Esophagus mucosa (tissue), 1 donor: ENCODE measurements at places on chromosomes 7 and 10.

DNA sequence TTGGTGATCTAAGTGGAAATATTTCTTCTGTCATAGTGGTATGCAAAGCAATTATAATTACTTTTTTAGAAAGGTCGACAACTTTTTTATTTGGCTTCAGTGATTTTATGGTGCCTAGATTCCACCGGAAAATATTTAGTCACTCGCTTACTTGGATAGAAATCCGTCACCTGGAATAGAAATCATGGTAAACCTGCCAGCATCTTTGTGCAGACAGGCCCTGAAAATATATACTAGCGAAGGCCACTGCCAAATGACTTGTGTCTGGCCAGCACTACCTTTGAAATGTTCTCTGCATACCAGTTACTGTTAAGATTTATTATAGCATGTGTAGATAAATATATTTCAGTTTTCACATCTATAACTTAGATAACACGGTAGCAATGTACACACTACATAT lies 226.4 kb downstream of the AGMO start:
- ATAC-seq = no peak

- ATAC-seq = no peak
These were observed 55.3 kb downstream of the TBATA start for GRCh38 chr10:70729763-70730357.

DNA sequence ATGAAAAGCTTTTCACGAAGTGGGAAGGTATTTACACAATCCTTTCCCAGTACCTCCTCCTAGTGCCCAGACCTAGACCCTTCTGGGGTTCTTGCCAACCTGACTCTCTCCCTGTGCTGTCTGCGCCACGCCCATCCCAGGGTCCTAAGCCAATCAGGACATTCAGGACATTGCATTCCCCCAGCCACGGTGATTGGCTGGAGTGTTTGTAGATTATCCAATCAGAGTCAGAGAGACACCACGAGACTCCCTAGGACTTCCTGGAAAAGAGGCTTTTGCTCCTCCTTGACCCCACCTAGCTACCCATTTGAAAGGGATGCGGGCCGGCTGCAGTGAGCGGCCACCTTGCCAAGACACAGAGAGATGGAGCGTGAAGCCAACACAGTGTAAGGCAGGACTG lies 3.5 kb upstream of the GDF2 start:
- ATAC-seq = no peak

GRCh38 chr10:31927565-31927883 lies 1.1 kb downstream of the ARHGAP12 start:
- ATAC-seq = no peak

DNA sequence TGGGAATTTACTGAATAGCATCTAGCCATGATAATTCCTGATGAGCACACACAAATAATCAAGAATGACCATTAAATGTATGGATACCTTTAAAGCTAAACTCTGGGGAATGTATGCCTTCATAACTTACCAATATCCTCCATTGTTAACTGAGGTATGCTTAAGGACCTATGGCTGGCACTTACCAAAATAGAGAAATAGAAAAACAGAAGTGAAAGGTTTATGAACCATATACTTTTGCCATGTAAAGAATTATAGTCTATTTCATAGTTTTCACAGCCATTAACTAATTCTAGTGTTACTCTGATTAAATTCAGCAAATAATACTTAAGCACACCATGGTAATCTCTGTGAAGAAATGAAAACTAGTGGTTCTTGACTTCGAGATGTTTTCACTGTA lies 1360.6 kb upstream of the LRRTM3 start:
- ATAC-seq = no peak

DNA sequence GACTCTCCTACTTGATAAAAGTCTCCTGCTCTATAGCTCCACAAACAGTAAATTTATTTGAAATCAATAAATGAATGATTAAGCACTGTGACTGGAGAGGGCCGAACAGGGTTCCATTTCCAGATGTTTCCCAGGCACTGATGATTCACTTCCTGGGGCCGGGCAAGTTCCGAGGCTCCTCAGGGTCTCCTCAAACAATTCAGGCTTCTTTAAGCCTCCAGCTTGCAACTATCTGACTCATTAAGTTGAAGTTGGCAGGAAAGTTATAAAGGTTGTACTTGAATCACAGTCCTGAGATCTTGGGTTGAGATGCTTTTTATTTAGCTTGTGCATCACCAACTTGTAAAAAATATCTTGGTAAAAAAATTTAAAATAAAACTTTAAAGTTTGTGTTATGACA lies 612.9 kb downstream of the DNAJB6 start:
- ATAC-seq = peak; percentile 90

- no peak for ATAC-seq
These were observed 114.1 kb downstream of the SLC16A9 start for GRCh38 chr10:59595593-59595992.

DNA sequence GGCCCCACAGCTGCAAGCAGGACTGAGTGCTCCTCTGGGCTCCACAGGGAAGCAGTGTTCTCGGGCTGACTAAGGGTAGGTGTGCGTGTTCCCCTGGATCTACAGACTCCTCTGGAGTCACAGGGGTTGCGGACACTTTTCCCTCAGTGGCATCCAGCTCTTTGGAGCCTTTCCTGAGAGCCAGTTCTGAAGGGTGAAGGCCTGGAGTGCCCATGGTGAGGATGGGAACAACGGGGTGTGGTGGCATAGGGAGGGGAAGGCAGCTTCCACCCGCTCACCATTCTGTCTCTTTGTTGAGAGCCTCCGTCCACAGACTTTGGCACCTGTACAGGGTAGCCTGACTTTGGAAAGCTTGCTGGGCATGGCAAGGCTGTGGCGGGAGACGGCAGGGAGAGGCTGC lies 104.1 kb upstream of the PCBD1 start:
- ATAC-seq = no peak

DNA sequence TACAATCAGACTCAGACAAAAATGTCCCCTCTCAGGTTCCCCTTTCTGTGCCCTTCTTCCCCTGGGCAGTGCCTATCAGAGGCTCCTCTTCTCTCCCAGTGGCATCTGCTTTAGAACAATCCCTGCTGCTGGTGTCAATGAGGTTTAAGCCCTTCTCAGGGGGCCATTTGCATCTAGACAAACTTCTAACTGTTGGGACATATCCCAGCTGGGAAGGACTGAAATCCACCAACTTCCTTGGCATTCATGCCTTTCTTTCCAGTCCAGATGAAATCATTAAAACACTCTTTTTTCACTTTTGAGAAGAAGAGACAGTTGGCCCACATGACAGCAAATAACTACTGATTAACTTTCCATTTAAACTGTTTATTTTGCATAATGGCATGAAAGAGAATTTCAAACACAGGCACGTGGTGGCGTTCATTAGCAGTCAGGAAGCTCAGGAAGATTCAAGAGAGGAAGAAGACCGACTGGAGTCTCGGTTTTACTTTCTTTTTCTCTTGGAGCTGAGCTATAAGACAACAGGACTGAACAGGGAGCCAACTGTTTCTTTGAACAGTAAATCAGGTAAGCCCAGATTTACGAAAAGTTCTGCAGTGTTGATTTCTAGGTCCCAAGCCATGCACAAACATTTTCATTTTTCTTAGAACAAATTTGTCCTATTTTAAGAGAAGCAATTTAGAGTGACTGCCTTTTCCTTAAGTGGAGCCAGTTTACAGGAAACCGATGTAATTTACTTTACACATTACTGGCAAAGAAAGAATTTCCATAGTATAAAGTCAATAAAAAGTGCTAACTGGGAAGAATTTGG lies at the start of gene GIMAP2:
Gene GIMAP2 (plus strand): TSS at position 488 of the 811 bp plus-strand sequence. CDS start 1,354 bp downstream, outside the sequence.
- no peak for ATAC-seq

DNA sequence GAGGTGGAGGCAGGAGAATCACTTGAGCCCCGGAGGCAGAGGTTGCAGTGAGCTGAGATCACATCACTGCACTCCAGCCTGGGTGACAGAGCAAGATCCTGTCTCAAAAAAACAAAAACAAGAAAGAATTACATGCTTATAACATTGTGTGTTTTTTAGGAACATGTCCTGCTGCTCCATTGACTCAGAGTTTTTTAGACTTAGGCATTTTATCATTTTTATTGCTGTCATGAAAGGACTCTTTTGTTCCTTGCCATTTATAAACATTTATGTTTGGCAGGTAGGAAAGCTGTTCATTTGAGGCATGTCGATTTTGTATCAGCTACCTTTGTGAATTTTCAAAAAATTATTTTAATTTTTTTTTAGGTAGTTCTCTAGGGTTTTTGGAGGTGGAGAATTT lies 20.3 kb downstream of the COL26A1 start:
- ATAC-seq = no peak

GRCh38 chr7:155816192-155816508 lies 3.9 kb upstream of the SHH start:
- ATAC-seq = no peak

- ATAC-seq = no peak
These were observed 7.5 kb downstream of the NRP1 start for GRCh38 chr10:33326933-33327332.

DNA sequence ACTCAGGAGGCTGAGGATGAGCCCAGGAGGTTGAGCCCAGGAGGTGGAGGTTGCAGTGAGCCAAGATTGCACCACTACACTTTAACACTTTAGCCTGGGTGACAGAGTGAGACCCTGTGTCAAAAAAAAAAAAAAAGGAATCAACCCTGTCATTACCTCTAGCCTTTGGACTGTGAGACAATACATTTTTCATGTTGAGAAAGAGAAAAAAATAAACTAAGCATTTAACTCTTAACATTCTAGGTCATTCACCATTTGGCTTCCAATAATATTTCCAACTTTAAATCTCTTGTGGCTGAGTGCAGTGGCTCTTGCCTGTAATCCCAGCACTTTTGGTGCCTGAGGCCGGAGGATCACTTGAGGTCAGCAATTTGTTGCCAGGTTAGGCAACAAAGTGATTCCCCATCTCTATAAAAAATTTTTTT lies 41.9 kb upstream of the TPST1 start:
- peak; percentile 37 for ATAC-seq

- no peak for ATAC-seq
These were observed 184.1 kb downstream of the BICC1 start for GRCh38 chr10:58696736-58697135.

DNA sequence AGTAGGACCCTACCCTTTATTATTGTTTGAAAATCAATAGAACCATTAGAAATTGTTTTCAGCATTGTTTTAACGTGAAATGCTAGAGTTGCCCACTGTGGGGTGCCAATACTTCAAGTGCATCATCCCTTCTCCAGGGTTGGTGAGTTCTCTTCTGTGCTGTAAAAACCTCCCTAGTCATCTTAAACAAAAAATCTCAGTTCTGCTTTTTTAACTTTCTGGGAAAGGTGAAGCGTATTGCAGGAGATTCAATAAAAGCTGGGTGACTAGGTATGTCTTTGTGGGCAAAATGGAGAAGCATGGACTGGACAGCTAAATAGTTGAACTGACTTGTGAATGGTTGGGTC lies 699.1 kb downstream of the SUGCT start:
- no peak for ATAC-seq

GRCh38 chr7:95682913-95683312 lies 86.6 kb upstream of the PDK4 start:
- no peak for ATAC-seq

DNA sequence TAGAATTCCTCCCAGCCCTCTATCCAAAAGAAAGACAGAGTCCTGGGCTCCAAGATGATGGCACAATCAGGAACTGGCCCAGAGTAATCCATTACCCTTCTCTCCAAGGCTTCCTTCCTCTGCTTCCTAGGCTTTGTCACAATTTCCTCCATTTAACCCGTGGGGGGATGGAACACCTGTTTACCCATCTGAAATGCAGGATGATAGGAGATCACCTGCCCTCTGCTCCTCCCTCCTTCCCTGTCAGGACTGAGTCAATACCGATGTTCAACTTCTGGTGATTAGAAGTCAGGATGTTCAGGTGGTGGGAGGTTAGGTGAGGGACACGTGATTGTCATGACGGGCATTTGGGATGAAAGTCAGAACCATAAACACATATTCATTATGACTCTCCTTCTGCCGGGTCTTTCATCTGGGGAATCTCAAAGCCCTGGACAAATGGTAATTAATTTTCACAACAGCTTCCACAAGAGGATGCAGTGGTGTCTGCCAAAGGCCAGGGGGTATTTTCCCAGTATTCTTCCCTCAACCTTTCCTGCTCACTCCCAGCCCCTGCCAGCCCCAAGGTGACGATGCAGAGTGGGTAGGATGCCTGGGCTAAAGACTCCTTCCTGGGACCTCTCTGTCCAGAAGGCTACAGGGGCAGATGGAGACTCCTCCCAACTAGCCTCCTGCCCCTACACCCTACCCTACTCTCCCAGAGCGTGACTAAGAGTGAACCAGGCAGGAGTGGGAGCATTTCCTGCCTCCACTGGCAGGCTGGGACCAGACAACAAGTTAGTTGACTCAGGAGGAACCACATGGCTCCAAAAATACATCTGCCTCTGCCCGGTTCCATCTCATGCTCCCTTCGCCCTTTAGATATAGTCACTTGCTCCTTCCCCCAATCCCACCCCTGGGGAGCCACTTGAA lies 27.9 kb downstream of the DUSP5 start:
- ATAC-seq = peak; percentile 50

GRCh38 chr10:102585026-102585425 lies 59.3 kb upstream of the TRIM8 start:
- no peak for ATAC-seq

GRCh38 chr10:44259090-44259874 lies 125.6 kb downstream of the CXCL12 start:
- ATAC-seq = no peak

DNA sequence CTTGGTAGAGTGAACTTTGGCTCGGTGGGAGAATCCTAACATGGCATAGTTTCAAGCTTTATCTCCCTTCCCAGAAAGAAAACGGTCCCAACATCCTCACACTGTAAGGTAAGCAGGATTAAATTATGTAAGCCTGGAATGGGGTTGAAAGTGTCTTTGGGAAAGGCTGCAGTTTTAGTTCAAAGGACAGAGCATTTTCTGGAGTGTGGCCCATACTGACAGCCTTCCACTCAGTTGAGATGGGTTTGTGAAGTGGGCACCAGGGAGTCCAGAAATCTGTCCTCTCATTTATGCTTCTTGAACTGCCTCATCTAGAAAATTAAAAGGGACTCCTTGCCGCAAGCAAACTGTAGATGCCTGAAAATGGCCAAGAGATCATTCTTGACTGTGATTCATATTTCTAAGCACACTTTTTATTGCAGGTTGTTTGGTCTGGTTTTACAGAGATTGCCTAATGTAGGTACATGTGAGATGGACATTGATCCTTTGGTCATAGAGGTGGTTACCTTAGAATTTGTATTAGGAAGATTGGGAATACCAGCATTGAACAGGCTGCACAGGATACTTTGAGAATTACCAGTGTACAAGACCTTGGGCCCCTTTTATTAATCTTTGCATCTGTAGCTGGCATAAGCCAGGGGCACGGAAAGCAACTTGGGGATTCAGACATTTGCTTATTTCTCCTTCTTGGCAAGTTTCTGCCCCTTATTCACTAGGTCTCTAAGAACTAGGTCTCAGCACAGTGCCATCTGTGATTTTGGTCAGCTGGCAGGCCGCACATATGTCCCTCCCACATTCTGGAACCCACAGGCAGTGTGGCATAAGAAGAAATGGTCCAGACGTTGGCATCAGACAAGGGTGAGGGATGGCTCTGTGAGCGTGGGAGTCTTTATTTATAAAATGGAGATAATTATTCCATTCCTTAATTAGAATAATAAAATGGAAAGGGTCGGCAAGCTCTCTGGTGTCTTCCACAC lies 125.9 kb downstream of the GLCCI1 start:
- no peak for ATAC-seq

- no peak for ATAC-seq
These were observed 338 bp downstream of the ATP6V0E2 start for GRCh38 chr7:149873970-149874643.

GRCh38 chr10:33189808-33190207 lies 144.7 kb downstream of the NRP1 start:
- ATAC-seq = no peak
